ENCODE measurements at places on chromosomes 1 and 21.

DNA sequence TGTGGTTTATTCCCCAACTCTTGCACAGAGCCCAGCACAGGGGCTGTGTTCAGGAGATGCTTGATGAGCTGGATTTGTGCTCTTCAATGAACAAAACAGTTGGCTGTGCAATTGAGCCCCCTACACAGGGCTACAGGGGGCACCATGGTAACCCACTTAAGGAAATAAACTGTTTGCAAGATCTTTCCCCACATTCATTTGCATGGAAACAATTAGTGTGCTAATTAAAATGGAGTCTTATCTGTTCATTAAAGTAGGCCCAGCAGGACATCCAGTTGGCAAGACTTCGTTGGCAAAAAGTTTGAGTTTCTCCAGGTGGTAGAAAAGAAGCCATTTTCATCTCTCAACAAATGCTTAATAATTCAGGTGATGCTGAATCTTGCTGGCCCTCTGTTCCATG lies 15.3 kb downstream of the KLHDC7A start:
- DNase-seq: no peak

- no peak for DNase-seq
Observed at GRCh38 chr21:28822123-28822399, 170.6 kb downstream of the LTN1 start.

DNA sequence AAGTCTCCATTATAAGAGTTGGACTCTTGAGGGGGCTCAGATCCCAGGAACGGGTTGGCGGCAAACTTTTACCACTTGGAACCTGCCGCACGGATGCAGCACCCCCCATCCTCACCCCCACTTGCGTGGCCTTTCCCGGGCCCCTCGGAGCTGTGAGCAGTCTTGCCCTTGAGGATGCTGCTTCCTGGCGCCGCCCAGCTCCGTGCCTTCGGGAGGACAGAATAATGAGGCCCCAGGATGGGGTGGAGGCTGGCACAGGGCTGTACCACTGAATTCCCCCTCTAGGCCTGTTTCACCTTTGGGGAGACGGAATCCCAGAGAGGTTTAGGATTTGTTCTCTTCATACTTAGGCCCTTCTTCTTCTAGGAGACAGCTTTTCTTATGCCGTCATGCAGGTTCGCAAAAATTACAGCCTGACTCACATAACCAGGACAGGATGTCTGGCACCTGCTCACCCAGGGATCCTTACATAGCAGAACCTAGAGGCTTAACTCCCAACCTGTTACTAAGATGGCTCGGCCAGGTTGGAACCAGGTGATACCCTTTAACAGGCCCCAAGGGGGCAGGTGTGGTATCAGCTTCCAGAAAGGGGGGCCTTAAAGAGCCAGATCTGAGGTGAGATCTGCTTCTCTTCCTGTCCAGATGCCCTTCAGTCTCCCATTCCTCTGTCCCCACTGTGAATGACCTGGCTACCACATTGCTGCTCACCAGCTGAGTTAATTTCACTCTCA lies 1.5 kb downstream of the TRNP1 start:
- DNase-seq: peak; percentile 47

- no peak for DNase-seq
Observed at GRCh38 chr1:22739648-22740385, 29.2 kb downstream of the EPHB2 start.

DNA sequence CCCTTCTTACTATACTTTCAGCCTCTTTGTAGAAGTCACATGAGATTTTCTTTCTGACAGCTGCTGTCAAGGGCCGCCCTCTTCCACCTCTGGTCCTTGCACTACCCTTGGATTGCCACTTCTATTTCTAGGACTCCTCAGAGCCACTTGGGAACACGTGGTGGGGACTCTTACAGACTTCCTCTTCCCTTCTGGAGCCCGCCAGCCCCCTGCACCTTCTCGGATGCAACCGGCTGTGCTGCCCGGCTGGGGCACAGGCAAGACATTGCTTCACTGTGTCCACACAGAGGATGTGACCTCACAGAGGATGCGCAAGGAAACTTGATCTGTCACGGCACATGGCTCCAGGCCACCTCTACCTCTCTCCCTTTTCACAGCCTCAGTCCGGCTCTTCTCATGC lies 2.4 kb upstream of the IKBKE start:
- DNase-seq: no peak

GRCh38 chr1:196155586-196155985 lies 452.7 kb downstream of the KCNT2 start:
- no peak for DNase-seq

GRCh38 chr1:87077959-87078639 lies 163.7 kb downstream of the HS2ST1 start:
- DNase-seq: no peak

DNA sequence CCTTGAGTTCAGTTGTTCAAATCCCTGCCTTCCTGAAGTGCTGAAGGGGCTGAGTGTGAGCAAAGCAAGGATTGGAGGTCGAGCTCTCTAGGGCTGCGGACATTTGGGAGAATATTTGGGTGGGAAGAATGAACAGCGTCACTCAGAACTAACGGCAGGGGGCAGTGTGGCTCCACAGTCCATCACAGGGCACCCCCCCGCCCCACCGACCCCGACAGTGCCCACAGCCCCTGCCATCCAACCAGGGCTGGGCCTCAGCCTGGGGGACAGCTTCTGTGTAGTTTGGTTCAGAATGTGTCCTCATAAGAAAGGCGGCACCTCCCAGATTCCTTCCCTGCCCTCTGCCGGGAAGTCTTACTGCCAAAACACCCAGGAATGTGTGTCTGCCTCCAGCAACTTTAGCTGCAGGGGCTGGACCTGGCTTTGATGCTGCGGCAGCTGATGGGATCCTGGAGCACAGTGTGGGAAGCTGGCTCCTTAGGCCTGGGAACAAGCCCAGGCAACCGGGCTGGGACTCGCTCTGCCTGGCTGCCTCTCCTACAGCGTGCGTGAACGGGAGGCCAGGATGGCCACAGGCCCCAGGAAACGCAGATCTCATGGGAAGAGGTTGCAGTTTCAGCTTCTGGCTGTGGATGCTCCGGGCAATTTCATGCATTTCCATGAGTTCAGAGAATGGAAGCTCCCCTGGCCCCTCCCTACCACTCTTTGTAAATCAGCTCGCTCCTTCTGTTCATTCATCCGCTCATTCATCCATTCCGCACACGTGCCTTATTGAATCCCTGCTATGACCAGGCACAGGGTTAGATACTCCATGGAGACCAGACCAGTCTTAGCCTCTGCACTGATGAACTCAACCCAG lies 104.9 kb upstream of the TMPRSS2 start:
- peak; percentile 77 for DNase-seq

DNA sequence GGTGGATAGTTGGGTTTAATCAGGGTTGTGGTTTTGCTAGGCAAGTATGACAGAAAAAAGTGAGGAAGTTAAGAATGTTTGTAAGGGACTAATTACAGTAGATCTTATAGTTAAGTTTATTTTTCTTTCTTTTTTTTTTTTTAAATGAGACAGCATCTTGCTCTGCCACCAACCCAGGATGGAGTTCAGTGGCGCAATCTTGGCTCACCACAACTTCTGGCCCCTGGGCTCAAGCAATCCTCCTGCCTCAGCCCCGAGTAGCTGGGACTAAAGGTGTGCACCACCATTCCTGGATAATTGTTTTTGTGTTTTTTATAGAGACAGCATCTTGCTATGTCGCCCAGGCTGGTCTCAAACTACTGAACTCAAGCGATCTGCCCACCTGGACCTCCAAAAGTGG lies 41.7 kb downstream of the EYA3 start:
- no peak for DNase-seq

DNA sequence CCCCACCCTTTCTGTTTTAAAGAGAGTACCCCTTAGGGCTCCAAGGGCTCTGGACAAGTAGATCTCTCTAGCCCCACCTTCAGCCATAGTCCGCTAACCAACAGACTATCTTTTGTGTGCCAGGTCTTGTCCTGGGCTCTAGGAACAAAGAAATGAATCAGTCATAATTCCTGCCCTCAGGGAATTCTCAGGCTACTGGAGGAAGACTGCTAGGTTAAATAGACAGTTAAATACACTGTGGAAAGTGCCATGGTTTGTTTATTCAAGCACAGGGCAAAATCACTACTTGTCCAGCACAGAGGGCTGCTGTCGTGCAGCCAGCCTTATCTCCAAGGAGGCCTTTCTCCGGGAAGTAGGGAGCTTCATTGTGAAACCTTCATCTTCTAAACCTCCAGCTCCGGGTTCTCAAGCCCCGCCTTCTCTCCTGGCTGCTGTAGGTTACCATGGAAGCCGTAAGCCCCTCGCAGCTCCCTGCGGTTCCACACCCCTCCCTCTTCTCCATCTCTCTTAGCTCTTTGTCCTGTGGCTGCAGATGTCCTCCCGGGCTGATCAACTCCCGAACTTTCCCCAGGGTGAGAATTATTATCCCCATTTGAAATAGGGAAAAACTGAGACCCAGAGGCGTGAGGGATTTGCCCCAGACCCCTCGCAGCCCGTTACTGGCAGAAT lies 29.8 kb downstream of the SHISAL2A start:
- peak; percentile 84 for DNase-seq

- DNase-seq: no peak
Observed at GRCh38 chr21:33942426-33942825, 26.8 kb upstream of the ATP5PO start.

- no peak for DNase-seq
Observed at GRCh38 chr1:50266509-50266908, 156.7 kb downstream of the DMRTA2 start.

GRCh38 chr1:6325482-6325881 lies 64.6 kb upstream of the GPR153 start:
- DNase-seq: no peak

DNA sequence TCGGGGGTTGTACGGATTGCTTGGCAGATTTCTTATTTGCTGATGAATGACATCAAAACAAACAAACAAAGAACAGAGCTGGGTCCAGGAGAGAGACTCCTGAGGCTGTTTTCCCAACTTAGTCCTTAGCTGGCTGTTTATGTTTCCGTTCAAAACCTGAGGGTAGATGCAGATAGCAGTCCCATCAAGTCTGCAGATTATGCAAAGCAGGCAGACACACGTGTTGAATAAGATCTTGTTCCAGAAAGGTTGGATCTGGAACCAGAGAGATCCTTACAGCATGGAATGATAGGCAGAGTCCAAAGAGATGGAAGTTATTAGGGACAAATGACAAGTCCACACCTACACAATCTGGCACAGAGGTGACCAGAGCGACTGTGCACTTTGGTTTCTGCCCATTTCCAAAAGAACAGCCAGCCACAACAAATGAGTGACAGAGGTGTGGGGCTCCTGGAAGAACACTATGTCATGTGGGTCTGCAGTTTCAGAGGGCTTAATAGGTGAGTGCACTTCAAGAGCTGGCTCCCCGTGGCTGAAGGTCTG lies 65.5 kb downstream of the MAN1C1 start:
- no peak for DNase-seq

- no peak for DNase-seq
Observed at GRCh38 chr1:246534114-246534513, 27.0 kb upstream of the SMYD3 start.

GRCh38 chr1:219027146-219027673 lies 146.5 kb upstream of the LYPLAL1 start:
- DNase-seq: no peak

DNA sequence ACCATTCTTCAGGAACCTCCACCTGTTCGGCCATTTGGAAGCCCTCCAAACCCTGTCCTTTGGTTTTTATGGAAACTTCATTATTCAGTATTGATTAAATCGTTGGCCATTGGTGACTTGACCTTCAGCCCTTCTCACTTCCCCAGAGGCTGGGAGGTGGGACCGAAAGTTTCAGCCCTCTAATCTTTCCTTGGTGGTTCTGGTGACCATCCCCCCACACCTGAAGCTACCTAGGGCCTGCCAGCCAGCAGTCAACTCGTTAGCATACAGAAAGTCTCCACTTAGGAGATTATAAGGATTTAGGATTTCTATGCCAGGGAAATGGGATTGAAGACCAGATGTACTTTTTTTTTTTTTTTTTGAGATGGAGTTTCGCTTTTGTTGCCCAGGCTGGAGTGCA lies 6.7 kb downstream of the DHX9 start:
- no peak for DNase-seq

DNA sequence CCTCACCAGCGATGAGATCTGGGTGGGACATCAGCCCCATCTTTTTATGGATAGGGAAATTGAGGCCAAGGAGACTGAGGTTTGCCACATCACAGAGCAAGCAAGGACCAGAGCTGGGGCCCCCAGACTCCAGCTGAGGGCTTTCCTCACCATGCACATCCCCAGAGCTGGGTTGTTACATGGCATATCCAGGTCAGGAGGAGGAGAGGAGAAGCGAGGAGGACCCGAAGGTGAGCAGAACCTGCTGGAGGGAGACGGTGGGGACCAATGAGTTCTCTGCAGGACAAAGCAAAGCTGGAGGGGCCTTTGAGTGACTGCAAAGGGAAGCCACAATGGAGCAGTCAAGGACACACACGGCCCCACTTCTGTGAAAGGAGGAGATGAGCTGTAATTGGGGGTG lies 255.5 kb upstream of the CSF3R start:
- no peak for DNase-seq

DNA sequence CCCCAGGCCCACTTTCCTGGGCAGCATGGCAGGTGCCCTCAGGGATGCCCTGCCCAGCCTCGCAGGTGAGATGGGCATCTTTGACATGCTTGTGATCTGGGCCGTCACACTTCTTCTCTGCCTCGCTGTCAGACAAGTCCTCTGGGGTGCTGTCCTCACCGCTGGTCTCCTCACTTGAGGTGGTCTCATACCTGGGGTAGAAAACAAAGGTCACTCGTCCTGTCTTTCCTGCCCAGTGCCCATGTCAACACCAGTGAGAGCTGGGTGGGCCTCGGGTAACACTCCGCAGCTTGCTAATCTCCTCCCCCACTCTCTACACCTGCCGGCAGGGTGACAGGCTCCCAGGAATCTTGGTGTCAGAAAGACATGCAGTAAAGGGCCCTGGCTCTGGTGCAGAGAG lies 50.9 kb downstream of the KANK4 start:
- no peak for DNase-seq

- peak; percentile 85 for DNase-seq
Observed at GRCh38 chr1:15876357-15877055, 29.0 kb downstream of the SPEN start.

GRCh38 chr1:28139025-28139712 lies 37.3 kb downstream of the PTAFR start:
- no peak for DNase-seq

DNA sequence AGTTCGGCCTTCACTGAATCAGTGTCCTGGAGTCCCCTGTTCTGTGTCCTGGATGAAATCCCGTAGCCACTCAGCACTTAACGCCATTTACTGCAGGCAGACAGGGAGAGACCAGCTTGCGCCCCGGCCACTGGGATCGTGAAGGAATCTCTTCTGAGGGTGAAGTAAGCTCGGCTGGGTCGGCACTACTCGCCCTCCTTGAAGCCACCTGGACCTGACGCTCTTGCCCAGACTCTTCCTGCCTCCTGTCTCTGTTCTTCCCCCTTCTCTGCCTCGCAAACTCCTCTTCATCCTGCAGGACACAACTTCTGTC lies 99.9 kb upstream of the ZBTB40 start:
- DNase-seq: no peak

- no peak for DNase-seq
Observed at GRCh38 chr1:214367841-214368240, 86.9 kb downstream of the SMYD2 start.

Measured in H9 (cell line).